ENCODE measurements at places on chromosomes 13 and 19.

DNA sequence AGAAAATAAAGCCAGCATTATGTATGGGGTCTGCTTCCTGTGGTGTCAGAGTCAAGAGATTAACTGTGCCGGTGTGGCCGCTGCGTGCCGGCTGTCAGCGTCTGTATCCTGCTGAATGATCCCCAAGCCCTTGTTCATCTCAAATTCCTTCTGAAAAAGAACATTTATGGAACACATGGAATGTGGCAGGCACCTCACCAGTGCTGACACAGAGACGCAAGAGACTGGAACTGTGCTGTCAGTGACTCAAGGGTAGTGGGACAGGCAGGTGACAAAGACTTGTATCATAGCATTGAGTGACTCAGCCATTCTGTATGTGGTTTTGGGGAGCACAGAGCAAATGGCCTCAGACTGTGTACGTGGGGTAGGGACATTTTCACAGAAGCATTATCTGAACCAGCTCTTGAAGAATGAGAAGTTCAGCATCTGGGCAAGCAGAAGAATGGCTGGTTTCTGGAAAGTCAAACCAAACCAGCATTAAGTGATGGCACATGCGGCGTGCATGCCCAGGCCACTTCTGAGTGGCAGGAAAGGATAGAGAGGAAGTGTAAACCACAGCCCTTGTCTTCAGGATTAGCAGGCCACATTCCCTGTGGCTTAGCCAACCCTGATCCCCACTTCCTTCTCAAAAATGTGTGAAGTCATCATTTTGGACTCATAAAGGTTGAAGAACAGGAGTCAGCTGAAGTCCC lies 54.0 kb upstream of the IRS2 start:
- DNase-seq: peak; percentile 47

DNA sequence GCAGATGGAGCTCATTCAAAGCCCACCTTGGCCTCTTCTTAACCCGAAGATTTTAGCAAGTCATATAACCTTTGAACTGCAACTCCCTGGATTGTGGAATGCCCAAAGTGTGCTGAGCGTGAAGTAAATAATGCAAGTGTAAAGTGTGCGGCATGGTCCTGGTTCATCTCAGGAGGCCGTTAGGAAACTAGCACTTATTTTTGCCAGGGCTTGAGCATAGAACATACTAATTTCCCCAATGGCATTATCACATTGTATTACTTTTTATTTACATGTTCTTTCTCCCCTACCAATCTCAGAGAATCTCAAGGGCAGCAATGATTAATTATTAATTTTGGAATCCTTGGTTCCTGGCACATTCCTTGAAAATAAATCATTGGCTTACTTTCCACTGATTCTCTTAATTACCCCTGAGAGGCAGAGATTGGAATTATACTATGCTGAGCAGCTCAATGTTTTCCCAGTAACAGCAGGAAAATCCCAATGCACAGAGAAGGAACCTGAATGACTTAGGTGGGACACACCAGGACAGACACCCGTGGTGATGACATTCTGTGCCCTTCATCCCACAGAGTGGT lies 128.8 kb upstream of the GJB6 start:
- DNase-seq: no peak

- DNase-seq: peak; percentile 99
These were observed 130.3 kb upstream of the SERP2 start for GRCh38 chr13:44243198-44243857.

DNA sequence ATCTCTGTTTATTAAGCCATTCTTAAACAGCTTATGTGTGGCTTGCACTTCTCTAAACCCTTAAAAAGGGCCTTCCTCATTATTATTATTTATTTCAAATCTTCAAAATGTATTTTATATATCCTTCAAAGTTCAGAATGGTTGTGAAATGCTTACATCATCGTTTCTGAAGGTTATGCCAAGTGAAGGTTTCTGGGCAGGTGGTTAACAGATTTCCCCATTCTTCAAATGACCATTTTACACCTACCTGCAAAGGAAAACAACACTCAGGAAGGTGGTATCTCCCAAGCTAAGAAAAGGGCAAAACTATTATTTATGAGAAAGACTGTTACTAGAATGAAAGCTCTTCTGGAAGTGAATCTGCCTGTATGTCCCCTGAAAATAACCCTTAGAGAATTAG lies 191.6 kb downstream of the SHISA2 start:
- no peak for DNase-seq

- no peak for DNase-seq
These were observed 469.2 kb downstream of the COG6 start for GRCh38 chr13:40124633-40125015.

- DNase-seq: no peak
These were observed 257.8 kb downstream of the ENOX1 start for GRCh38 chr13:43528992-43529391.

GRCh38 chr13:98921786-98922185 lies 56.1 kb downstream of the DOCK9 start:
- no peak for DNase-seq
